ENCODE measurements at places on chromosomes 6 and 20.

GRCh38 chr6:52155791-52156576 is 30.2 kb upstream of the IL17A start:
- DNase-seq = no peak

DNA sequence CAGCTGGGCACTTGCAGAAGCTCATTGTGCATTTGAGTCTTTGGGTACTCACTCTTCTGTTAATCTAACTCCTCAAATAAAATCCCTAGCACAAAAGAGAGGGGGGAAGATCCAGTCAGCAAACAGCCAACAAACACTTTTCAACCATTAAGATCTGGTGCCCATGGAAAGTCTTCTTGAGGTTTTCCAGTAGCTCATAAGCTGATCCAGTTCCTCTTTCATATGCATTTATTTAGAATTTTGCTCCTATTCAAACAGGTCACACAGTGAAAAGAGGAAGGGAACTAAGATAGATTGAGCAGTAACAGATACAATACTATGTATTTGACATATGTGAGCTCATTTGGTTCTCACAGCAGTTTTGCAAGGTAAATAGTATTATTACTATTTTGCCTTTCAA is 38.6 kb downstream of the HLA-DPB1 start:
- DNase-seq = no peak

GRCh38 chr6:129050086-129050485 is 167.1 kb downstream of the LAMA2 start:
- DNase-seq = no peak

DNA sequence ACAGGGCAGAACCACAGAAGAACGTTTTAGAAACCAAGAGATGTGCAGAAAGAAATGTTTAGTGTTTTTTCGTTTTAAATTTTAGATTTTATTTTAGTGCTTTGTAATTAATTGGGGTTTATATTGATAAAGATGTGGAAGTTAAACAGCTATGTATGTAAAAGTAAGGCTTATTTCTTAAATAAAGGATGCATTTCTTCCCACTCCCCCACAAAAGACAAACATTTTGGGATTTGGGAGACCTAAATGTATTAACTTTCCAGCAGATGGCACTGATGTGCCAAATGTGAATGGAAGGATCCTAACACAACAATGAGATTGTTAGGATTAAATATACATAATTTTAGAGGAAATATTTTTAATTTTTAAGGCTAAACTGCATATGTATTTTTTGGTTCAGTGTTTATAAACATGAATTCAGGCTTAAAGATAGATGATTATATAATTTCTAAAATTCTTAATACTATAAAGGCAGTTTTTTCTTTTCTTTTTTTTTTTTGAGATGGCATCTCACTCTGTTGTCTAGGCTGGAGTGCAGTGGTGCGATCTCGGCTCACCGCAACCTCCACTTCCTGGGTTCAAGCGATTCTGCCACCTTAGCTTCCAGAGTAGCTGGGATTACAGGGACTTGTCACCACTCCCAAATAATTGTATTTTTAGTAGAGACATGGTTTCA is 12.0 kb downstream of the PFDN4 start:
- DNase-seq = no peak

GRCh38 chr20:57985278-57985677 is 243.2 kb downstream of the ANKRD60 start:
- no peak for DNase-seq
